ENCODE measurements at places on chromosomes 6 and 20.

DNA sequence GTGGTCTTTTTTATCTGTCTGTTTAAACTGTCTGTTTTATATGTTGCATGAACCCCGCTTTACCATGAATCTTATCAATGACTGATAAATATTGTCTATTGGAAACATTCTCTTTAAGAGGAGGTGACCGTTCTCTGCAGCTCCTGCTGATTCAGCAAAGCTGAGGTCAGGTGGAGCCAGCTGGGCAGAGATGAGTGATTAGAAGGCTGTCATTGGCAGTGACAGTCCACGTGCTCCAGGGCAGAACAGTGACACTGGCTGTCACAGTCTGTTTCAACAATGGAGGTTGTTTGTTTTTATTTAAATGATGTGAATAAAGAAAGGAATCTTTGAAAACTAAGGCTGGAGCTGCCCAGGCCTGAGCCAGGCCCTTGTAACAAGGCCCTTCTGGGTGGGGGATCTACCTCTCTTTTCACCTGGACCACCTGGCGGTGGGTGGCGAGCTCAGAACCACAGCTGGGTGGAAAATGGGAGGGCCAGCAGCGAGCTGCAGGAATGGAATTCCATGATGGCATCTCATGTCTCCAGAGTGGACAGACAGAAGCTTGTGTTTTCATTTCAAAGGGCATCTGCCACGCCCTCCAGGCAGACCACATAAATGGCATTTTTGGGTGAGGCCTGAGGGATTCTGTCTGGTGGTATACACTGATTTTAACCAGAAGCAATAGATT is 12.6 kb downstream of the SYNJ2 start:
- DNase-seq, result no peak

GRCh38 chr6:170497841-170498301 is 55.2 kb downstream of the PSMB1 start:
- DNase-seq, result no peak

GRCh38 chr6:138215093-138215782 is 3.1 kb downstream of the PBOV1 start:
- no peak for DNase-seq

DNA sequence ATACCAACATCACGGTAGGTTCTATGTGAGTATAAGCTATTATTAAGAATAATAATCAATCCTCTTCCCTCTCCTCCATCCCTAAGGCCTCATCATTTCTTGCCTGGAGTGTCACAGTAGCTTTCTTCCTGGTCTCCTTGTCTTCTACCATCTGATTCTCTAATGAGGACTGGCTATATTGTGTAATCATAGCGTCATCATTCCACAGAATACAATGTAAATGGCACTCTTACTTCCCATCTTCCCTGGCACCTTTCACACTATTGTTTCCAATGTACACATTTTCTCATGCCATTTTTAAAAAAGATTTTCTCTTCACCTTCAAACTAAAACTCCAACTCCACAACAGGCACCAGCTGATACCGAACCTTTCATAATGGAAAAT is 2.2 kb upstream of the BTN3A2 start:
- no peak for DNase-seq

DNA sequence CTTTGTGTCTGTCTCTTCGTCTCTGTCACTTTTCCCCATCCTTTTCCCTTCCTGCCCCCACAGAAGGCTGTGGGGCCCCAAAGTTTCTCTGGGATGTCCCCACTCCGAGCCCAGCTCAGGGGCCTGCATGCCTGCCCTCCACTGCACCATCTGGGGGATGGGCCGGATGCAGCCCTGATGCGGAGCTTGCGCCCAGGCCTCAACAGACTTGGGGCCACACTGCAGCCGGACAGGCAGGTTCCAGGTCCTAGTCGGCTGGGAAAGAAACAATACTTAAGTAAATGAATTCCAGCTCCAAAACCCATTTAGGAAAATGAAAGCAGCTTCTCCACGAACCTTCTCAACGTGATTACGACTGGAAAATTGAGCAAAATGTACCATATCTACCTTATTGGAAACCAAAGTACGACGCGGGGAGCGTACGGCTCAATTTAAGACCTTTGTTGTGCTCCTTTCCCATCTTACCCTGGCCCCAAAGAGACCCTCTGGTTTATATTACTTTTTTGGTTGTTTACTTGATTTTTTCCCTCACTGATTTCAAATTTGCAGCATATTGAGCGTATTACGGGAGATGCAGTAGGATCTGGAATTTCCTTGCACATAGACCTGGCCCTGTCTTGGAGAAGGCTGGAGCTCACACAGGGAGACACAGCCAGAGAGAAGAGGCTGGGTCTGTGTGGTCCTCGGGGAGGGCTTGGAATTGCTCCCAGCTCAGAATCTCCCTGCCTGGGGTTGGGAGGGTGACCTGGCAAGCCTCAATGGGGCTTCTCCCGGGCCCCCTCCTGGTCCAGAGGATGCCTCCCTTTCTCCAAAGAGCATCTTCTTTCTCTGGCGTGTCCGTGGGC is 8.0 kb downstream of the FOXC1 start:
- no peak for DNase-seq

GRCh38 chr20:50517817-50518154 is 7.6 kb downstream of the PTPN1 start:
- no peak for DNase-seq

GRCh38 chr6:45651301-45651700 is 273.6 kb upstream of the SUPT3H start:
- DNase-seq, result no peak

DNA sequence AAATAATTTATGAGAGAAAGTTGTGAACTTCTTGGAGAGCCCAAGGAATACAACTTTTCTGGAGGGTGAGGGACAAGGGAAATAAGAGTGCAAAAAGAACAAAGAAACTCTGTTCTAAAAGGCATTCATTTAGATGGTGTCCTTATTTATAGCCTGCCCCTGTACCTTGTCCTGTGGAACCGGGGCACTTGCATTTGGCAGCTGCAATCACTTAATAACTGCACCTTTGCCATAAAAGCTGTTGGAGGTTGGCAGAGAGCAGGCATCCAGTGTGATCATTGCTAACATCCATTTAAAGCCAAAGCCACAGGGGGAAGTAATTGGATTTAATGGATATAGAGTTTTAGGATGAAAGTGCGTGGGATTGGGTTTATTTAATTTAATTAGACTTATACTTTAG is 50.8 kb upstream of the SGK1 start:
- DNase-seq, result no peak

DNA sequence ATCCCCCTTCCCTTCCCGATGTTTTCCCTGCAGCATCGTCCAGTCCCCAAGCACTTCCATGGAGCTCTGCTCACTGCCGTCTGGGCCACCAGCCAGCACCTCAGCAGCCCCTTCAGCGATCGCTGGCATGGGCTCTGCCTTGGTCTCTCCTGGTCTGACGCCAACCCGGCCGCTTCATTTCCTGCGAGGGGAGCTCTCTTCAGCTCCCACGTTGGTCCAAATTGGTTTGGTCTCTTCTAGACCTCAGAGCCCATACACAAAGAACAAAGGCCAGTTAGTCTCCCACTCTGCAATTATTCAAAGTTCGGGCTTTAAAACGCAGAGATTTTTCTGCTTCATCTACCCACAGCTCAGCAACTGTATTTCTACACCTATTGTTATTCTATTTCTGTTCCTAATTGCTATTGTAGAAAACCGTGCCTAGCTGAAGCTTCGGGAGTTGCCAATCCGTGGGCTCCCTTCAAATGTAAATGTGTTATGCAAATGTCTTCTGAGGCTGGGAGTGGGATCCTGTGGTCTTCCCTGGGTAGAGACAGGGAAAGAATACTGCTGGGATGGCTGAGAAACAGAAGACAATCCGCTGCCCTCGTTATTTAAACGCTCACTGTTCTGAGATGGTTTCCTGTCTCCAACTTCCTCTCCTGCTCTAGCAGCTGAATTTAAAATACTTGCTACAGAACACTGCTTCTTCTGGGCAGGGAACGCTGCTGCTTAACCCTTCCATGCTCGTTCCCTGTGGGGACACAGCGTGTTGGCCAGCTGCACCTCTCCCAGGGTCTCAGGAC is 154.2 kb upstream of the QKI start:
- no peak for DNase-seq

GRCh38 chr6:113856625-113857555 is at the start of gene MARCKS:
MARCKS (plus strand) TSS chr6:113857345; CDS start chr6:113857746, 401 bp downstream.
- DNase-seq, result peak; percentile 88

GRCh38 chr20:42907730-42908129 is 282.0 kb downstream of the PTPRT start:
- DNase-seq, result no peak

GRCh38 chr6:168037242-168037641 is 39.8 kb downstream of the KIF25 start:
- DNase-seq, result no peak

GRCh38 chr6:28586962-28587745 is 61.5 kb downstream of the GPX5 start:
- peak; percentile 63 for DNase-seq

- peak; percentile 60 for DNase-seq
Observed at GRCh38 chr6:148874698-148875293, 128.0 kb downstream of the UST start.

DNA sequence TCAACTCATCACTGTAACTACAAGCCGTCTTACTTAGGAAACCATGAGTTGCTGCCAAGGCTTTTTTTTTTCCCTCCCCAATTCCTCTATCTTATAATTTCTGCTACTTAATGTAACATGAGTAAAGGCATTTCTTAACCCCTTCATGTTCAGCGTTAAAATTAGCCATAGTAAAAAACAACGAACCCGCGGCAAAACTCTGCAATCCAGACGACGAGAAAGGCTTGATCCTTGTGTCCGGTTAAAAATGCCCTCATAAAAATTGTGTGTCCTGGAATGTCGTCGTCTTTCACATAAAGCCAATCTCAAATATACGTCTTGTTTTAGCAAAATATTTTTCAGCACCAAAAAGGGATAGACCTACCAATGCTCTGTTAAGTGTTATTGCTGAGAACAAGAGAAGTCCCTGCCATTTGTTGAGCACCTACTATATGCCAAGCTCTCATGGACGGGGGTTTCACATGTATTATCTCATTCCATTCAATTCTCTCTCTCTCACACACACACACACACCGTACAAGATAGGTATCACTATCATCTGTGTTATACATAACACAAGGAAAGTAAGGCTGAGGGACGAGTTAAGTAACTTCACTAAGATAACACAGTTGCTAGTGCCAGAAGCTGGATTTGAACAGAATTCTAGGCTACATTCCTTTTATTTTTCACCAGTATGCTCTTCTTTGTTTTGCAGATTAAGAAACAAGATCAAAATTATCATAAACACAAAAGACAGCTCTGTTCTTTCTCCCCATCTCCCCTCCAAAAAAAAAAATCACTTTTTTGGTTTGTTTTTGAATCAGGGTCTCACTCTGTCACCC is 683 bp upstream of the ARHGAP18 start:
- DNase-seq, result no peak

- no peak for DNase-seq
Observed at GRCh38 chr6:8069631-8070284, 5.6 kb upstream of the BLOC1S5 start.

DNA sequence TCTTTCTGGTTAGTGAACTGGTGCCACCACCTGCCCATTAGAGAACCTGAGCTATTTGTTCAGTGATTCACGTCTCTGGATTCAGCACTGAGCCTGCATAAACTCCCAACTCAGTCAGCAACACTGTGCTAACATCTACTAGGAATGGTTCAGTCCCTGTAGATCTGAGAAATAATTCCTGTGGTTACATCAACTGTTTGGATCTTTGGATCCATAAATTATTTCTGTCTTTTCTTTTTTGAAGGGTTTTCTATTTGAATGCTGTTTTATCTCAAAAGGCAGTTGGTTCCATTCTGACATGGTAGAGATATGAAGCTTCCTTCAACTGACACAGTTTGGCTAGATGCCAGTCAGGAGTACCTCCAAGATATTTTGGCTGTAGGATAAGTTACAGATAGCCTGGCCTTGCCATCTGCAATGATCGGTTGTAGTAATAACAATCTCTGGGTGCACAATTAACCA is 125.9 kb downstream of the TRMT11 start:
- no peak for DNase-seq

- DNase-seq, result no peak
Observed at GRCh38 chr6:41077536-41077935, 4.8 kb downstream of the NFYA start.

- no peak for DNase-seq
Observed at GRCh38 chr6:149218915-149219314, 98.6 kb upstream of the TAB2 start.

GRCh38 chr20:32354592-32355416 is 3.3 kb upstream of the ASXL1 start:
- DNase-seq, result no peak

- no peak for DNase-seq
Observed at GRCh38 chr6:69917834-69918233, 51.5 kb downstream of the COL19A1 start.

Measured in NCI-H2107 (cell line).